Cardiac fibroblast (primary cell): ENCODE measurements at places on chromosomes 2 and 18.
A peak's percentile ranks its signal among the peaks of the same experiment; 100 is the strongest.

DNA sequence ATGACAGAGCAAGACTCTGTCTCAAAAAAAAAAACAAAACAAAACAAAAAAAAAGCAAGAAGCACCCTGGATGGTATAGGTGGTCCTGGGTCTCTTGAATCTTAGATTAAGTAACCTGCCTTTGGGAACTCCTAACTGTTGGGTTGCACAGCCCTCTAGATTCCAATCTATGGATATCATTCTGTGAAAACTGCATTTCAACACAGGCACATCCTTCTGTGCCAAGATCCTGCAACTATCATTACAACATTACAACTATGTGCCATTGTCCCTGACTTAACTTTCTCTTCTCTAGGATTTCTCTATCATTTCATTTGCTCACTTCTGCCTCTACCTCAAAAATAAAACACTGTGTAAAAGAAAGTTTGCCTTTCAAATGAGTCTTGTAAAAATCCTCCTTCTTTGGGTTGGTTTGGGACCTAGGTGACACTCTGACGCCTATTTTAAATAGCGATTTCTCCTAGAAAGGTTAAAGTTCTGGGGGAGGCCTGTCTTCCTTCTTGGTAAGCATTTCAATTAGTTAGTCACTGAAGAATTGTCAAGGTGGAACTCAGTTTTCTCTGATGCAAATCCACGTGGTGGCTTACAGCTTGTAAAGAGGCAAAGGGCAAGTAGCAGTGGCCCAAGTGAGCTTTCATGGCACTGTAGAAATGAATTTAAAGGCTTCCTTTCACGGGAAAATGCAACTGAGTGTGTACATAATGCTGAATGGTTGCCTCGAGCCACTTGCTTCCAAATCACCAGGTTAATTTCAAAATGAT is 9.2 kb downstream of the LGALSL start:
- DNase-seq: no peak

DNA sequence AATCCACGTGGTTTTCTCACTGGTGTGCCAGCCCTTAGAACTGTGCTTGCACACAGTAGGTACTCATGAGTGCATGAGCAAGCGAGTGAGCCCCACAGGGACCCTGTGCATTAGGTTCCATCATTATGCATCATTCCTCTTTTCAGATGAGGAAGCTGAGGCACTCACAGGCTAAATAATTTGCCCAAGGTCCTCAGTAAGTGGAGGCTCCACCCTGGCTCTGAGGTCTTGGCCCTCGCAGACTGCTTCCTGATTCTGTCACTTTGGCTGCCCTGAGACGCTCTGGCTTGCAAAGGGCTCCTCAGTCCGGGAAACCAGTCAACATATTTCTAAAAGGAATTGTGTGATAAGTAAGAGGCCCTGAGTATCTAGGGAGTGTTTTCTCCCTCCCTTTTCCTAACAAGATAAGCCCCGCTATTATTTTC is 71.7 kb downstream of the IL1R2 start:
- DNase-seq: peak; percentile 98

GRCh38 chr18:34219651-34220050 is 5.1 kb downstream of the NOL4 start:
- no peak for DNase-seq

DNA sequence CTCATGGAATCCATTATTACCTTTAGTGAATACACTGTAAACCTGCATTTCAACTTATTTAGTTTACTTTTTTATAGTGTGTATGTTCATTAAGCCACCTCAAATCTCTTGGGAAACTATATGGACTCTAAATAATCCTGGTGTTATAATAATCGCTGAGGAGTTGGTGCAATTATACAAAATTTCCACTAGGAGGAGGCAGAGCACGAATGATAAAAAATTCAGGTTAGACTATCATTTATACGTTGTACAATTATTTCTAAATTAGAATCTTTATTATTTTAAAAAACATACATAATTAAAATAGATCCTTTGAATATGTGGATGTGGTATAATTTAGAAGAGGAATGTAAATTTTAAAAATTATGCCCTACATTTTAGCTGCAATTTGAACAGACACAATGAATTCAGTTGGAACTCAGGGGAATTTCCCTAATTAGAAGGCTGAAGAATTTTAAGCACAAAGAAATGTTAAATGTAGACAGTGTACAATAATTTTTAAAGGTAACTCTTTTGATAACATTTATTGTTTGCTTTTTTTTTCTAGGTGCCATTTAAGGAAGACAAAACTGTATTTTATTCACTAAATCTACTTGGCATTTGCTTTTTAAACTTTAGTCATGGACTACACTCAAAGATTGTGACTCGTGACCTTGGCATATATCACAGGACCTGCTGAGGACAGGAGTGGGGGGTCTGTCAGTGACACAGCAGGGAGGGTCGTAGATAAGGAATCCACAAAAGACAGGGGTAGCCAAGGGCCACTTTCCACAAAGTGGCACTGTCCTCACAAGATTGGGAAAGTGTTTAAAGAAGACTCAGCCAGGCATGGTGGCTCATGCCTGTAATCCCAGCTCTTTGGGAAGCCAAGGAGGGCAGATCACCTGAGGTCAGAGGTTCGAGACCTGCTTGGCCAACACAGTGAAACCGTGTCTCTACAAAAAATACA is 45.5 kb downstream of the RAB12 start:
- peak; percentile 37 for DNase-seq

GRCh38 chr2:45822272-45822630 is 170.8 kb downstream of the PRKCE start:
- DNase-seq: no peak

DNA sequence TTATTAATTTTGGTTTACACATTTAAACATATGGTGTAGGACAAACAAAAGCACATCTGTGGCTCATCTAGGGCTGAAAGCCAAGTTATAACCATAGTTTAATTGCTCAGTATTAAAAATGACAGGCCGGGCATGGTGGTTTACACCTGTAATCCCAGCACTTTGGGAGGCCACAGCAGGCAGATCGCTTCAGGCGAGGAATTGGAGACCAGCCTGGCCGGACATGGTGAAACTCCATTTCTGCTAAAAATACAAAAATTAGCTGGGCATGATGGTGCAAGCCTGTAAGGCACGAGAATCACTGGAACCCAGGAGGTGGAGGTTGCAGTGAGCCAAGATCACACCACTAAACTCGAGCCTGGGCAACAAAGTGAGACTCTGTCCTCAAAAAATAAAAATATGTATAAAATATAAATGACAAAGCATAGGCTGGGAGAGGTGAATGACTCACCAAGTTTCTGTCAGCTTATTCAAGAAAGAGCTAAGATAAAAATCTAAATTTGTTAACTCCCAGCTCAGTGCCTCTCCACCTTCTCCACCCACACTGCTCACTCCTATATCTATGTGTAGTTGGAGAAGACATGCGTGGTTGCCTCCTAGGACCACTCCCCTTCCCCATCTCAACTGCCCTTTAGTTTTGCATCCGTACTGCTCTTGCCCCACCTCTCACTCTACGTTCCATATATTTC is 79.2 kb upstream of the PID1 start:
- no peak for DNase-seq

DNA sequence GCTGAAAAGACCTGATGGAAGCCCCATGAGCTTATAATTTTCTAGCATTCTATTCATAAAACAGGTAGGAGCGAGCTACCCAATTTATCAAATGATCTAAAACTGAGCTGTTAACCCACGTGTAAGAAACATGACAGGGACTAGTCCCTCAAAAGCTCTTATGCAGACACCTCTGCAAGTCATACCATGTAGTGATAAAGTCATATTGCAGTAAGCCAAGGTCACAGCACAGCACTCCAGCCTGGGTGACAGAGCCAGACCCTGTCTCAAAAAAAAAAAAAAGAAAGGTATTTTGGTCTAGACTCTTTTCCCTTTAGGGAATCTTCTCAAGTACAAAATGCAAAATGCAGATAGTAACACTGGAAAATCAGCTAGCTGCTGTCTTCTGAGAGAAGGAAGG is 58.9 kb upstream of the ARL5A start:
- DNase-seq: no peak

GRCh38 chr2:124283096-124283495 is 258.0 kb downstream of the CNTNAP5 start:
- peak; percentile 45 for DNase-seq

DNA sequence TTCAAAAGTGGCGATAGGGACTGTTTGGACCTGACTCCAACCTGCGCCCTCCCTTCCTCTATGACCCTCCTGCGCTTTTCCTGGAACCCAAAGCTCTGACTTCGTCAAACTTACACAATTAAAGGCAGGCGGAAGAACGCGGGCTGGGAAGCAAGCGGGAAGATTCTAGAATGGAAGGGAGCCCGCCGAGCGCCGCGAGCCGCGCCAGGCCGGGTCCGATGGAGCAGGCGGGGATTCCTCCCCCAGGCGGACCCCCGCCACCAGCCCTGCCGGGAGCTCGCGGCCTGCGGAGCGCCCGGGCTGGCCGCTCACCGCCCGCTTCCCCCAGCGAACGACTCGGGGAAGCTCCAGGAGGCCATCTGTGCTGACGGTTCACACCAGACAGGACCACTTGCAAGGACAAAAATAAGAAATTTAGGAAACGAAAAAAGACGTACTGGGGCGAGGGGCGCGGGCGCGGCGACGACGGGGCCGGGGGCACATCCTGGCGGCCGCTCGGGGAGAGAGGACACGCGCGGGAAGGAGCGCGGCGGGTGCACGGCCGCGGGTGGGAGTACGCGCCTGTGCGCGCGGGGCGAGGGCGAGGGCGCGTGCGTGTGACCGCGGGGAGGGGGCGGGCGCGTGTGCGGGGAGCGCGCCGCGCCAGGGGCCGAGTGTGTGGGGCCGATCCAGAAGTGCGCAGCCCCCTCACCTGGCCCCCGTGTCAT is 1.1 kb upstream of the SALL3 start:
- no peak for DNase-seq

DNA sequence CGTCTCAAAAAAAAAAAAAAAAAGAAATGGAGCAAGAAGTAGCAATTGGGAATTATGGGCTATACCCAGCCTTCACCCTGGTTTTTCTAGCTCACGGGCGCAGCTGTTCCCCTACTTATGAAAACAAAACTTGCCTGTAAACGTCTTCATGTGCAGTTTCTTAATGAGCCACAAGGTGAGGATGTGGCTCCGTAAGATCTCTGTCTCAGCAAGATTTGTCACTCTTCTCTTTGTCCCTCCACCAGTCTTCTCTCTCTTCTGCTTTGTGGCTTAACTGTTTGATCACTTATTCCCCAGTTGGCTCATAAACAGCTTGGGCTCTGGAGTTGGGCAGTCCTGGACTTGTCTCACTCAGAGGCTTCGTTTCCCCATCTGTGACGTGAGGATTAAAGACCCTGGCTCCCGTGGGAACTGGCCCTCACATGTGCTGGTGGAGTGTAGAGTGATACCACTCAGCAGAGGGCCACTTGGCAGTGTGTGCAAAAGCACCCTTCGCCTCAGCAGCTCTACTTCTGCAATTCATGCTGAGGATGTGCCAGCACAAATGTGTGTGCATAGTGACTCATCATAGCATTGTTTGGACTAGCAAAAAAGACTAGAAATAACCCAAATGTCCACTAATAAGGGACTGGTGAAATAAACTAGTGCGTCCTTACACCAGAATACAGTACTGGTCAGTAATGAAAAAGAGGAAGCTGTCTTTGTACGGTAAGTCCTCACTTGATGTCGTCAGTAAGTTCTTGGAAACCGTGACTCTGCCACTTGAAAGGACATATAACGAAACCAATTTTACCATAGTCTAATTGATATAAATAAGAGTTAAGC is 8.7 kb downstream of the CEP68 start:
- peak; percentile 95 for DNase-seq

- peak; percentile 89 for DNase-seq
These were observed 105.6 kb downstream of the PRPF40A start for GRCh38 chr2:152611458-152612231.

DNA sequence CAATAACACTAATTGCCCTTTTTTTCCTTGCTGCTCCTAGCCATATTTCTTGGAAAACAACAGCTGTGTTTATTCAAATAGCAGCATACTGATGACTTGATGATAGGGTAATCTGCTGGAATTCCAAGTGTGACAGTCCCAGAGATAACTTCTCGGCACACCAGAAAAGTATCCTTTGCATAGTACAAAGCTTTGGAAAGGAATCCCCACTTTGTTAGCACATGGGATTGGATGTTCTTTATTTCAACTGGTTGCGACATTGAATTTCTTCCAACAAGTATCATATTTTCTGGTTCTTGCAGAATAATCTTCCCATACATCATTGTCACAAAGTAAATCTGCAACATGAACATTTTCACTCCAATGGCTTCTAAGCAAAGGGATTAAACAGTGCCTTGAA is 445.8 kb upstream of the ACVR2A start:
- DNase-seq: no peak

GRCh38 chr2:182980115-182980514 is 58.1 kb downstream of the NCKAP1 start:
- DNase-seq: peak; percentile 63

GRCh38 chr2:28035816-28036215 is 145.3 kb downstream of the BABAM2 start:
- no peak for DNase-seq

GRCh38 chr2:111035830-111036441 is 84.8 kb upstream of the BCL2L11 start:
- DNase-seq: no peak

GRCh38 chr18:33375829-33376228 is 64.7 kb downstream of the CCDC178 start:
- DNase-seq: no peak

- no peak for DNase-seq
These were observed 147.3 kb downstream of the DDX1 start for GRCh38 chr2:15738943-15739342.

- DNase-seq: peak; percentile 47
These were observed 18.6 kb upstream of the SCRN3 start for GRCh38 chr2:174376967-174377366.

GRCh38 chr2:198476007-198476406 is 671.6 kb downstream of the PLCL1 start:
- DNase-seq: no peak

- DNase-seq: peak; percentile 94
These were observed 1.2 kb upstream of the CHMP1B start for GRCh38 chr18:11849841-11850634.

DNA sequence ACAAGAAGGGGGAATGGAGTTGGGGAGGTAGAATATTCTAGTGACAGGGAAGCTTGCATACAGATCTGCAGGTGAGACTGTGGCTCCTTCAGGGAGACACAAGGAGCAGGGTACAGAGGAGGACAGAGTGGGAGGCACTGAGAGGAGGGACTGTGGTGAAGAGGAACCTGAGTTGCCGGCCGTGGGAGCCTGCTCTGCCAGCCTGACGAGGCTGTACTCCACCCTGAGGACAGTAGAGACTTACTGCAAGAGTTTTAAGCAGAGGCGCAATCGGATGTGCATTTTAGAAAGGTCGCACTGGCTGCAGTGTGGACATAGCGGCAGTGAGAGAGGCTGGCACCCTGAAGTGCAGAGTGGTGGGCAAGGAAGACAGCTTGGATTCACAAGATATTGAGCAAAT is 185.8 kb downstream of the GFPT1 start:
- no peak for DNase-seq

DNA sequence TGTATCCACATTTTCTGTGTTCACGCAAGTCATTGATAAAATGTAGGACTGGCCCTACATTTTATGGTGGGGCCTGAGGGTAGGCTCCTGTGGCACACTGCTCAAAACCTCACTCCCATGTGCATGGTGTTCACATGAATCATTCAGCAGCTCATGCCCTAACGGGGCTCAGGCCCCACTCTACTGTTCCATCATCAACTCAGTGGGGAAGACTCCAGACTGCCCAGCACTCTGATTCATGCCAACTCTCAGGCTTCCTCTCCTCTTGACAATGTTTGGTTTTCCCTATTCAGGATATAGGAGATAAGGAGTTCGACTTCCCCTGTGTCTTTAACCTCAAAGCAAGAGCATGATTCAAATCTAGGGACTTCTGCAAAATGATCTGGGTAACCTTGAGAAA is 92.0 kb upstream of the BOD1L2 start:
- no peak for DNase-seq

- DNase-seq: peak; percentile 55
These were observed 150.5 kb upstream of the NCKAP5 start for GRCh38 chr2:133718688-133719201.
